ENCODE measurements at places on chromosomes 2 and 18.

- DNase-seq: no peak
These were observed 705 bp downstream of the EFR3B start for GRCh38 chr2:25042321-25043240.

- no peak for DNase-seq
These were observed 17.7 kb upstream of the NTSR2 start for GRCh38 chr2:11687736-11688135.

- no peak for DNase-seq
These were observed 72.0 kb upstream of the FSHR start for GRCh38 chr2:49226360-49226759.

DNA sequence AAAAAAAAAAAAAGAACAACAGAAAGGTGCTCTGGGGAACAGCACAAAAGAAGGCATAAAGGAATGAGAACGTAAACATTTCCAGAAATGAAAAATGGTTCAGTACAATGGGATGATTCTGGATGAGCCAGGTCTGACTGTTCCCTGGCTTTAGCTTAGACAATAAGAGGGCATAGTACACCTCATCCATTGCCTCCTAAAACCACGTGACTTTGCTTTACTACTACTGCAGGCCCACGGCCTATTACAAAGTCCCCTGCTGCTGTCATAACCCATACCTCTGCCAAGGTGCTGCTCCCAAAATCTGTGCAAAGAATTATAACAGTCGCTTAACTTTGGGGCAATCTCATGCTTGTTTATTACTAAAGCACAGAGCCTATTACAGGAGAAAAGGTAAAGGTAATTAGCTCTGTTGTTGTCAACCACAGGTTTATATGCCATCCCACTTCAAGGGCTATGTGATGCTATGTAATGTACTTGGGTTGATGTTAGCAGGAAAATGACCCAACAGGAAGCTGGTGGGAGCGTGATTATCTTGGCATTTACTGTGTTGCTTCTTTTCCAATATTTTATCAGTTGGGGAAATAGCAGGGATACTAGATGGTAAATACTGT, 26.8 kb downstream of the STK17B start:
- DNase-seq: no peak

- DNase-seq: peak; percentile 25
These were observed 2.2 kb downstream of the TGIF1 start for GRCh38 chr18:3451989-3452749.

- DNase-seq: peak; percentile 59
These were observed at the start of gene VPS54 for GRCh38 chr2:64019083-64019974. Gene VPS54, minus strand, starts transcription at chr2:64019428. Its CDS starts 35,429 bp downstream, at chr2:63983999.

GRCh38 chr18:58823412-58823811, 41.3 kb upstream of the ZNF532 start:
- no peak for DNase-seq

All from T-helper 2 cell treated with Interferon-gamma antibody and Interleukin-4, amounts not matched to agents 5 μg/mL and 100 μg/mL, for 36 hours (primary cell).